Activated CD8-positive, alpha-beta memory T cell treated with anti-CD3 and anti-CD28 coated beads, Interleukin-2, amount 10 ng/mL, durations not matched to agents 7 days and 5 days (primary cell): ENCODE measurements at places on chromosomes 11 and 22.

- no peak for DNase-seq
These were observed 740.5 kb upstream of the API5 start for GRCh38 chr11:42571131-42571877.

DNA sequence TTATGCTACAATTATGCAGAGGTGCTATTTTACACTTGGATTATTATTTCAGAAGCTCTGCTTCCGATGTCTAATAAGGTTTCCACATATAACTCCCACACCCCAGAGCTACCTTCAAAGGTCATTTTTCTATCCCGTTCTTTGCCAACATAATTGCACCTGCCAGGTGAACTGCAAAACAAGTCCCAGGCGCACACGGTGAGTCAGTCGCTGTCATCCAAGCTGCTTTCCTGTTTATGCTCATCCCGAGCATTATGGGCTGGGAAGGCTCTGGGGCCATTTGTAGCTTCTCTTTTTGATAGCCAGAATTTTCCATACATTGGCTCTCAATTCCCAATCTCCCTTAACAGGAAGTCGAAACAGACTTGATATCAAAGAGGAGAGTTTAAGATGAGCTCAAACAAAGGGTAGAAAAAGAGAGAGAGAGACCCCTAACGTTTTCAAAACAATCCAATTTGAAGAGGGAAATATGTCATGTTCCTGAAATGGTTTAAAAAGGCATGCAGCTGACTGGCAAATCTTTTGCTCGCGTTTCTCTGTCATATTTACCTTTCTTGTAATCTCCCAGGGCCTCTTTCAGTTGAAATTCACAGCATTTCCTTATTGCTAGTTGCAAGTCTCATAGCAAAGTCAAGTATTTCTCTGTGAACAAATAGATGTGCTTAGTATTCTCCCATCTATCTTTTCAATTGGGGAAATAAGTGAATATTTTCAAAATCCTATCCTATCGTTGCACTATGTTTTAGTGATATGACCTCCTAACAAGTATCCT lies 815.9 kb downstream of the KCNA4 start:
- DNase-seq, result no peak

DNA sequence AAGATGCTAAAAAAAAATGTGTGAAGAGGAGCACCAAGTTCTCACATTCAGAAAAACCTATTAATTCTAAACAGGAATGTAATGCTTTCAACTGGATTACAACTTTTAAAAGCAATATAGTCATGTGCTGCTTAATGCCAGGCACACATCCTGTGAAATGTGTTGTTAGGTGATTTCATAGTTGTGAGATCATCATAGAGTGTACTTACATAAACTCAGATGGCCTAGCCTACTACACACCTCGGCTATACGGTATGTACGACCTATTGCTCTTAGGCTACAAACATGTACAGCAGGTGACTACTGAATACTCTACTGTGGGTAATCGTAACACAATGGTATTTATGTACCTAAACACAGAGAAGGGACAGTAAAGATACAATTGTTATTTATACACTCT lies 142.3 kb downstream of the RBFOX2 start:
- no peak for DNase-seq

DNA sequence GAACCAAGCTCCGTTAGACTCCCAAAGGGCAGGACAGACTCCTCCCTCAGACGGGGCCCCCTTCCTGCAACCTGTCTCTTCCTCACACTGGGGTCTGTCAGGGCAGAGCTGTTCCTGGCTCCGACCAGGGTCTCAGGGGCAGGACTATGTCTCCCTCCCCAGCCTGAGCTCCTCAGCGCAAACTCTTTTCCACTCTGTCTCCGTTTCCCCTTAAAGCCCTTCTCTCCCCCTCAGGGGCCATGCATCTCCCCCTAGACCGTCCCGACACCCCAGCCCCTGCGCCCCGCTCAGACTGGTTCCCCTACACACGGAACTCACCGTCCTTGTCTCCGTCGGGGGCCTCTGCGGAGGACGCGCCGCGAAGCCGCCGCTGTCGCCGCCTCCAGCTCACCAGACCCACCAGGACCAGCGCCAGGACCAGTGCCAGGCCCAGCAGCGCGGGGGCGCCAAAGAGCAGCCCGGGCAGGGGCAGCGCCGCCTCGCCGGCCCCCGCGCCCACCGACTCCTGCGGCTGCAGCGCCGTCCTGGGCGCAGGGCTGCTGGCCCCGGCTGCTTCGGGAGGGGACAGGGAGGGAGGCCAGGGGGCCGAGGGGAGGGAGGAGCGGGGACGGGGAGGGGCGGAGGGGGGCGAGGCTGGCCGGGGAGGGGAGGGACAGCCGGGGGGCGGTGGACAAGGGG lies 684 bp downstream of the TNFRSF13C start:
- DNase-seq, result peak; percentile 82

- DNase-seq, result no peak
These were observed 9.4 kb downstream of the SLC22A12 start for GRCh38 chr11:64600281-64600992.

GRCh38 chr11:44366026-44366425 lies 56.1 kb upstream of the ALX4 start:
- DNase-seq, result no peak

GRCh38 chr11:67998150-67999045 lies 5.5 kb downstream of the UNC93B1 start:
- DNase-seq, result peak; percentile 80
